NCI-H460 (cell line): ENCODE measurements at places on chromosomes 1 and 21. TPM values are rescaled to one million over a fixed set of nuclear protein-coding genes. Genes with fewer than 3 reads are reported as not detected.

Gene AMY1A
- not detected in 2 replicates for total RNA-seq

Gene SLC39A1
- total RNA-seq = 123 and 133 TPM in 2 replicates

Gene OVAAL
- not detected in 2 replicates for total RNA-seq

Gene GPR25
- total RNA-seq = not detected in 2 replicates

Gene FCRL6
- not detected in 2 replicates for total RNA-seq

Gene ESPN
- 0.17 TPM in 1 of 2 replicates, not detected in the other for total RNA-seq

Gene RGS1
- total RNA-seq = not detected in 2 replicates

Gene ADORA3
- total RNA-seq = not detected in 2 replicates

Gene EFNA1
- 18.1 and 22.3 TPM in 2 replicates for total RNA-seq

Gene PARS2
- 4.8 and 5.4 TPM in 2 replicates for total RNA-seq

Gene C1orf87
- total RNA-seq = not detected in 2 replicates

Gene NKAIN1
- 0.57 and 1.0 TPM in 2 replicates for total RNA-seq

Gene CFHR5
- not detected in 2 replicates for total RNA-seq

Gene GBP1
- total RNA-seq = 4.1 and 4.9 TPM in 2 replicates

Gene LMOD1
- total RNA-seq = not detected in 2 replicates

Gene FCGR2B
- not detected in 2 replicates for total RNA-seq

Gene FHAD1
- total RNA-seq = 89.1 and 101 TPM in 2 replicates

Gene FAM167B
- total RNA-seq = not detected in 2 replicates

Gene MX2
- 0.42 and 1.3 TPM in 2 replicates for total RNA-seq

Gene NECTIN4
- 0.55 and 1.0 TPM in 2 replicates for total RNA-seq

Gene CSTB
- 30.5 and 32.8 TPM in 2 replicates for total RNA-seq

Gene BRINP2
- total RNA-seq = 0.92 and 1.2 TPM in 2 replicates
